ENCODE measurements at places on chromosomes 5 and 9. TPM values are rescaled to one million over a fixed set of nuclear protein-coding genes. Genes with fewer than 3 reads are reported as not detected.

Gene BAAT
- 0.05 TPM for total RNA-seq

Gene PCDHB13
- 0.14 TPM for total RNA-seq

Gene EQTN
- total RNA-seq = 0.78 TPM

Gene MORN5
- total RNA-seq = not detected

Gene TTC16
- total RNA-seq = not detected

Gene CYLC2
- total RNA-seq = not detected

Gene PAEP
- total RNA-seq = not detected

Gene OR1N2
- total RNA-seq = not detected

Gene PCDHA9
- not detected for total RNA-seq

Gene ARL14EPL
- not detected for total RNA-seq

Gene TTC39B
- 5.4 TPM for total RNA-seq

Gene MYO10
- total RNA-seq = 36.7 TPM

Gene IL31RA
- 0.28 TPM for total RNA-seq

Gene PCDHGA1
- total RNA-seq = 0.28 TPM

Gene NR5A1
- not detected for total RNA-seq

Gene ADGRV1
- 0.49 TPM for total RNA-seq

Gene ECSCR
- not detected for total RNA-seq

Gene PCDHA12
- not detected for total RNA-seq

Gene DMRT3
- total RNA-seq = not detected

Gene IPO11
- 21.3 TPM for total RNA-seq

Gene NDOR1
- total RNA-seq = 9.2 TPM

Gene PCDHGC5
- total RNA-seq = 1.1 TPM

Gene ADAMTS2
- 0.98 TPM for total RNA-seq

Gene PLAC8L1
- total RNA-seq = not detected

Gene FAM81B
- not detected for total RNA-seq

Gene SLC6A7
- not detected for total RNA-seq

Gene NR4A3
- total RNA-seq = 0.21 TPM

Gene ZNF169
- 1.1 TPM for total RNA-seq

Gene STKLD1
- total RNA-seq = not detected

Gene CTSV
- 45.5 TPM for total RNA-seq
